ENCODE measurements at places on chromosomes 4 and X. TPM values are rescaled to one million over a fixed set of nuclear protein-coding genes. Genes with fewer than 3 reads are reported as not detected.

The S100P gene
- 0.29 TPM for total RNA-seq

The HTN3 gene
- total RNA-seq, result not detected

The NAP1L2 gene
- total RNA-seq, result 0.48 TPM

The PNPLA4 gene
- 22.4 TPM for total RNA-seq

- peak; percentile 50 for DNase-seq
These were observed 33.1 kb downstream of the LEF1 start for GRCh38 chr4:108135549-108136209.

GRCh38 chr4:35342833-35343232, 901.5 kb downstream of the ARAP2 start:
- DNase-seq, result no peak

- no peak for DNase-seq
These were observed 79.8 kb upstream of the OGT start for GRCh38 chrX:71453056-71453455.

DNA sequence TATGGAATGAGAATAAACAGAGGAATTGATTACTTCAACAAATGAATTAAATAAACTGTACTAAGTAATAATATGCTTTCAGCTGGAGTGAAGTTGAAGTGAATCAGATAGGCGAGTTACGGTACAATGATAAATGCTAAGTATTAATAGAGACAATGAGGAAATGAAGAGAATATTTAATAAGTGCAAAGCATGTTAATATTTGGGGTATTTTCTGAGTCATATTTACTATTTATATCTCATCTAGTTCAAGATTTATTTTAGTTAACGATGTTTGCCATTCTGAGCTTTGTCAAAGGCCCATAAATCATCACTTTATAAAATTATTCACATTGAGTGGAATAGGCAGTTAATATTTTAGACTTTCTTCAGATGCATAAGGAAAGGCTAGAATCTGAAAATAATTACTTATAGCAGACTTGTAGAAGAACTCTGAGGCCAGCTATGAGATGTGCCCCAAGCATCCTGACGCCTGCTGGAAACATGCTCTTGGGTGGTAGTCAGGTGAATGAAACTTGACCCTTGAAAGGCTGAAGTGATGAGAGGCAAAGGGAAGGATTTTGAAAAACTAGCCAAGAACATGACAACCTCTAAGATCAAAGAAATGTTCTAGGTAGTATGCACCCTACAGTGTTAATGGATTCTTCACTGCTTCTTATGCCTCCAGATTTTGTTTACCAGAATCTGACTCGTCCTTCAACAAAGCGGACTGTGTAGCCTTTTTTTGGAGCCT, 133.8 kb upstream of the STIM2 start:
- DNase-seq, result no peak

- DNase-seq, result no peak
These were observed 28.7 kb downstream of the FAM9C start for GRCh38 chrX:13015536-13016236.

DNA sequence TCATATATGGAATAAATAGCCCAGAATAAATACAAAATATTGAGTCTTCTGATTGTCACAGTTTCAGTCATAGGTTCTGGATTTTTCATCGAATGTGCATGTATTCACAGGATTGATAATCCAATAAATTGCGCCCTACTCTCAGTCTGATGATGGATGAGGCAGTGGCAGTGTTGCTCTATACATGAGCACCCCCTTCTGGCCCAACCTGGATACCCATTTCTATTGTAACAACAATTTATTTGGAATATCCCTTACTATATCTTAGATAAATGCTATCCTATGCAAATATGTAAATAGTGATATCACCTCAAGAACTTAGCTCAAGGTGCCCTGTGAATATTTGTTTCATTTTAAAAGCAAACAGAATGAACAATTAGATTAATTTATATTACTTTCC, 733.7 kb upstream of the PABPC4L start:
- DNase-seq, result no peak

GRCh38 chr4:188307591-188307990, 168.3 kb downstream of the TRIML1 start:
- no peak for DNase-seq

GRCh38 chrX:31038575-31039326, 33.1 kb downstream of the FTHL17 start:
- DNase-seq, result no peak

DNA sequence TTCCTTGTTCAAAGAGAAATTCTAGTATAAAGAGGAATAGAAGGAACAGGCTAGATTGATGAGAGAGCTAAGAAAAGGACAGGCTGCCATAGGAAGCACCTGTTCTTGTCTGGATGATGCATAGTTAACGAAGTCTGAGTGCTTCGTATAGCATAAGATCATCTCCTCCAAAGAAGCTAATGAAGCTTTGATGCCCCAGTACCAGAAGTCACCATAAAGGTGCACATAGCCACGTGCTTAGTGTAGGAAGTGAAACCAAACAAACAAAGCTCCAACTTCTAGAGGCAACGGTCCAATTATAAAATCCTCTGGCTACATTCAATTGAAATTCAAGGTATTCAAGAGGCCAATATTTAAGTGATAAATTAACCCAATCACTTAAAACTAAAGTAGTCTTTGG, 31.0 kb downstream of the AFAP1 start:
- no peak for DNase-seq

DNA sequence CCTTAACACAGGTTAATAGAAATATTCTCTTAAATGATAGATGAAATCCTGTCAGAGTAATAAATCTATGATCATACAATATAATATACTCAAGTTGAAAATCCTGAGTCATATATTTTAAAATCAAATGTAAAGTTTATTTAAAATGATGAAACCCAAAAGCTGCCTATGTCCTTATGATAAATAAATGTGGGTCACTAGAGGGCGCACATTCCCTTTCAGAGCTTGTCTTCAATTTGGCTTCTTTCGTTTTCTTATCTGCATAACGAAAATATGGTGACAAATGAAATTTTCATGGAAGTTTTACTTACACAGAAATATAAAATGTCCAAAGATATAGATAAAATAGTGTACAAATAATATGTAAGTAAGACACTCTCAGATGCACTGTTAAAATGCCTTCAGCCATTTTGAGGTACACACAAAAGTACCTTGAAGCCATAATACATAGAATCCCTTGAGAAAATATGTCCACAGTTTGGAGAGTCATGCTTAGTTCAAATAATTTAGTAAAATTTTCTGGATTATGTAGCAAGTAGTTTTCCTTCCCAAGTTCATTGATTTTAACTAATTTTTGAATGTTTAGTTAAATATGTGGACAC, 680.4 kb downstream of the DMD start:
- DNase-seq, result no peak

DNA sequence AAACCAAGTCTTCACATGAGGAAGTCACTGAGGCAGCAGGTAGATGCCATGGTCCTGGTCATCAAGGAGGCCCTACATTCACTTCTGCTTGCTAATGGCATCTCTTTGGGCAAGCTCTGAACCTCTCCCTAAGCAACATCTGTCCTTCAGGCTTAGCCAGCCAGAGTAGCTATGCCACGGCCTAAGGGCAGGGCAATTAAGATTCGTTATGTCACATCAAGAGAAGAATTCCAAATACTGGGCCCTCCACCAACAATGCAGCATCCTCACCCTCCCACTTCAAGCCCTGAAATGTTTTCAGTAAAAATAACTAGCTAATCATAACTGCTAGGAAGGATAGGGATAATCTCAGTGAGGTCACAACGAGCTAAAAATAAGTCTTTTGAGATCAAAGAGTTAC, 120.7 kb upstream of the HCCS start:
- DNase-seq, result no peak

GRCh38 chrX:135420831-135421230, 913 bp upstream of the SMIM10L2A start:
- DNase-seq, result no peak
